Mucosa of gallbladder (tissue), 1 donor: ENCODE measurements at places on chromosomes 5 and 9. TPM values are rescaled to one million over a fixed set of nuclear protein-coding genes. Genes with fewer than 3 reads are reported as not detected.

DNA sequence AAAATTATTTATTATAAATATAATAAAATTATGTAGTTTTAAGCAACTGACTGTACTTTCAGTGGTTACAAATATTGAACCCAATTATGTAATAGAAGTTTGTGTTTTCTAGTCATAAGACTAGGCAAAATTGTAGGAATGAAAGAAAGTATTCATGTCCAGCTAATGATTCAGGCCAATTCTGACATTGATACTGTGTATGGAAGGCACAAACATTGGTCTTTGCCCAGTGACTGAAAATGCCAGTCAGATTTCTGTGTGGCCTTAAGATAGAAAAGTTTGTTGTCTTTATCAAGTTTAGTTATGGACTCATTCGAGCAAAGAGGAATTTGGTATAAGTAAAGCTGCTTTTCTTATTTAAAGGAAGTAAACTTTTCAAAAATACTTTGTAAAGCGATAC is 60.3 kb downstream of the SLC12A2 start:
- DNase-seq, result no peak

- DNase-seq, result peak; percentile 83
Measured at GRCh38 chr9:21813575-21814473, 11.4 kb downstream of the MTAP start.

GRCh38 chr9:93183663-93184431 is at the start of gene WNK2:
TSS of gene WNK2 (plus strand) at chr9:93184139. CDS start at chr9:93184930, 791 bp downstream.
- DNase-seq, result no peak

DNA sequence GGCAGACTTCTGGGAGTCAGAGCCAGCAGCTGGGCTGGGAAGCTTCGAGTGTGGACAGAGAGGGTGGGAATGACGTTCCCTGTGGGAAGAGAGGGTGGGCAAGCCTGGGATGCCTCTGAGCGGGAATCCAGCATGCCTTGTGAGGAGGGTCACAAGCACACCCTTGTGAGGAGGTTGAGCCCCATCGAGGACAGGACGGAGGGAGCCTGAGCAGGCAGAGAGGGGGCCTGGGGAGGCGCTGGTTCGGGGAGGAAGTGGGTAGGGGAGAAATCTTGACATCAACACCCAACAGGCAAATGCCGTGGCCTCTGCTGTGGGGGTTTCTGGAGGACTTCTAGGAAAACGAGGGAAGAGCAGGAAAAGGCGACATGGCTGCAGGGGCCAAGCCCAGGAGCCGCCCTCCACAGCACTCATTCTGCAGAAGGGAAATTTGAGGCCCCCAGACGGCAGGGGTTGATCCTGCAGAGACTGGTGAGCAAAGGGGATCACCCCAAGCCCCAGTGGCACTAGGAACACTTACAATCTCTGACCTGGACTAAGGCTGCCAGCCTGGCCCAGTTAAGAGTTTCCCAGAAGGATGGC is 1.1 kb upstream of the IL13 start:
- DNase-seq, result no peak

GRCh38 chr9:4114569-4115505 is 185.0 kb downstream of the GLIS3 start:
- DNase-seq, result no peak

- no peak for DNase-seq
Measured at GRCh38 chr5:72599065-72599433, 91.8 kb upstream of the ZNF366 start.

DNA sequence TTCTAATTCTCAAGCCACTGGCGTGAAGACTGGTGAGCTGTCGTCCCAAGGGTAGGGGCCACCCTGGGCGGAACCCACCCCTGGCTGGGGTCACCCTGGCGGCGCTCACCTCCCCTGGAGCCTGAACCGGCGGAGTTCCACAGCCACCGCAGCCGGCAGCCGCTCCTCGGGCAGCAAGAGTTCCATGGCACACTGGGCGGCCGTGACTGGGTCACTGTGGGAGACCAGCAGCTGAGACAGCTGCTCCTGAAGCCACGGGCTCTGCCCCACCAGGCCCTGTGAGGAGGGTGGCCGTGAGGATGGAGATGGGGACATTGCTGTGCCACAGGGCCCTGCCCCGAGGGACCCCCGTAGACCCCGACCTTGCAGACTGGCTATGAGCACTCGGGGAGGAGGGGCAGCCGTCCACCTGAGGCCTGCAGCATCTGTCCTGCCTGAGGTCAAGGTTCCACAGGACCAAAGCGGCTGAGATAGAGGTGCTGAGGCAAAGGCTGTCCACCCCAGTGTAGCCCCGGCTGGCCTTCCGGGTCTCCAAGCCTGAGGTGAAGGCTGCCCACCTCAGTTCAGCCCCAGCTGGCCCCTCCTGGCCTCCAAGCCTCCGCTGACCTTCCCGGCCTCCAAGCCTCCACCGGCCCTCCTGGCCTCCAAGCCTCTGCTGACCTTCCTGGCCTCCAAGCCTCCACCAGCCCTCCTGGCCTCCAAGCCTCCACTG is 50.6 kb upstream of the NRARP start:
- DNase-seq, result no peak

- DNase-seq, result no peak
Measured at GRCh38 chr9:134476942-134477335, 150.7 kb downstream of the RXRA start.

DNA sequence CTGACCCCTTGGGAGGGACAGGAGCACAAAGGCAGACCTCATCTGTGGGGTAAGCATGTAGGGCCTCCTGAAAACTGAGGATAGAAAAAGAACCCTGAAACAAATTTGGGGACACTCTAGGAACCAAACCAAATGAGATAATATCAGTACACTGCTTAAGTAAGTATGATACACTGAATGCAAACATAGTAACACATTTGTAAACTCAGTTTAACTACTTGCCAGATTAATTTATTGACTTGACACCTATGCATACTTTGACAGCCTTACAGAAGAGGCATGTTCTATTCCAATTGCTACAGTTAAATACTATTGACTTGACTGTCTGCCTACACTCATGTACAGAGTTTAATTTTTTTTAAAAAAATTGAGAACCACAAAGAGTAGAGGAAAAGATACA is 1070.8 kb upstream of the SEMA6A start:
- no peak for DNase-seq

DNA sequence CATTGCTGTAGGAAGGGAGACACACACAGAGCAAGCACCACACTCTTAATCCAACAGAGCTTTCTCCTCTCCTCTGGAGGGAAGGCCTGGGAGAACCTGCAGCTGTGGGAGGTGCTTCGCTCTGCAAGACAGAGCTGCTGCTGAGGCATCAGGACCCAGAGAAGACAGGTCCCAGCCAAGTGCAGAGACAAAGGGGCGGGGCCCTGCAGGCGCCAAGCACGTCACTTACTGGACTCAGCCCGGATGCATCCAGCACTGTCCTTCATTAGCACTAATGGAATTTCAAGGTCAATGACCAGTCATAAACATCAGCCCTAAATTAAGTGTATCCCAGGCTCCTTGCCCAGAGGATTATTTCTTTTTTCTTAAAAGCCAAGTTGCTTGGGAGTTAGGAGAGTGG is 337.1 kb upstream of the PANK3 start:
- DNase-seq, result peak; percentile 18

GRCh38 chr5:39415201-39415600 is 9.6 kb downstream of the DAB2 start:
- DNase-seq, result no peak

- no peak for DNase-seq
Measured at GRCh38 chr5:56078278-56079156, 83.8 kb upstream of the IL6ST start.

GRCh38 chr5:135155616-135156214 is 121.7 kb upstream of the PITX1 start:
- no peak for DNase-seq

DNA sequence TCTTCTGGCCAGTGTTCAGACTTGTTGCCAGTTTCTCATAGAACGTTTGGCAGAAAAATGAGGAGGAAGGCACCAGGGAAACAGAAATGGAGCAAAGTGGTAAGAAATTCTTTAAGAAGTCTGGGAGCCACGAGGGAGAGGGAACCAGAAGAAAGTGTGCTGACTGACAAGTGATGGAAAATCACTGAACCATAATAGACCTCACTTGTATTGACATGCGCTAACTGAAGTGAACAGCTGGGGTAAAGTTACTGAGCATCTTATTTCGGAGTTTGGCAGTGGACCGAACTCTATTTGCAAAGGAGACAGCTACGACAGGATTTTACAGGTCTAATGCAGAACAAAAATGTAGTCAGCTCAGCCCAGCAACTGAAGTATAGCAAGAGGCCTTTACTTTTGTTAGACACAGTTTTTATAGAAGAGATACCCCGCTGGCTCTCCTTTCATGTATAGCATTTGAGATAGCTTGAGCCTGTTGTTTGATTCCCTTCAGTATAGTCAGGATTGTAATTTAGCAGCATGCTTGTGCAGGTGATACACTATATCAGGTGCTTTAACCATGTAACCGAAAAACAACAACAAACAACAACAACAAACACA is 53.6 kb downstream of the HMHB1 start:
- DNase-seq, result no peak

DNA sequence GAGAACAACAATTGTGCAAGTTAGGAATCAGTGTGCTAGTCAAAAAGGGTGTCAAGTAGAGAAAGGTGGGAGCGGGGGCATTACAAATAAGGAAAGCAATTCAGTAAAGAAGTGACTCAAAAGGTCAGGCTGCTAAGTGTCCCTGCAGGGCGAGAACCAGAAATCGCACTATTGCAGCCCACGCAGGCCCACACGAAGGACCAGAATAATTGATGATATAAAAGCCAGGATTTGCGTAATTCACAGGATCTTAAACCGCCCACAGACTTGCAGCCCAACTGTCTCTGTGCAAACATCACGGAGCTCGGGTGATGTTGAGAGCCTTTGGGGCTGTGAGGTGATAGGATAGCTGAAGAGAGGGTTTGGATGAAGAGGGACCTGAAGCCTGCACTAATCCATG is 349.0 kb downstream of the BRINP1 start:
- no peak for DNase-seq

DNA sequence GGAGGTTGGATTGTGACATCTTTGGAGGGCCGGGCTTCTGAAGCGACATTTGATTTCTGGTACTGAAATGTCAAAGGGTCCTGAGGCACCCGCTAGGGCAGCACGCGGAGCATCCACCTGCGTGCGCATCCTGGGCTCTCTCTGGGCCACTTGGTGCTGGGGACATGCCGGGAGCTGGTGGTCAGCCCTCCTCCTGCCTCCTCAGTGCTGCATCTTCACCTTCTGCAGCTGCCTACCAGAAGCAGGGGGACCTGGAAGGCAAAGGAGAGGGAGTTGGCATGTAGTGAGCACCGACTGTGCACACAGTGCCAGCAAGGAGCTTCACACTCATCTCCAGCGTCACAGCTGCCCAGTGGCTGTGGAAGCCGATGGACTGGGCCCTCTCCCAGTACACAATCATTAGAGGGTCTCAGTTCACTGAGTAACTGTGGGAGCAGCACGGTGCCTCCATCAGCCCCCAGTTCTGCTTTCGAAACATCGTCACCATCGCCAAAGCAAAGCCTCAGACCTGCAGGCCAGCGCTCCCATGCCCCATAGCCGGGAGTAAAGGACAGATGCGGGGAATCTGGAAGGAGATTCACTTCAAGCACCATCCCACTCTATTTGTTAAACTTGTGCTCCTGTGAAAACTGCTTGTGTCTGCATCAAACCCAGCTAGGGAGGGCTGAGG is 138.4 kb downstream of the KCNIP1 start:
- no peak for DNase-seq

GRCh38 chr9:110807956-110808598 is 139.5 kb downstream of the MUSK start:
- no peak for DNase-seq

- peak; percentile 11 for DNase-seq
Measured at GRCh38 chr5:172534229-172535107, 80.1 kb upstream of the SH3PXD2B start.

ARSI gene
- 2.2 TPM for total RNA-seq

ACOT12 gene
- total RNA-seq, result 0.75 TPM

ARHGEF37 gene
- total RNA-seq, result 32.8 TPM

GMCL2 gene
- not detected for total RNA-seq
